ENCODE measurements at places on chromosomes 6 and 20.

GRCh38 chr6:30490026-30490876, 942 bp downstream of the HLA-E start:
- H3K27me3 ChIP-seq: no peaks in the 10 kb centered on the region
- H3K4me1 ChIP-seq: peaks cover 39% of the 10 kb centered on the region
- H3K36me3 ChIP-seq: peaks cover 43% of the 10 kb centered on the region
- H3K27ac ChIP-seq: peak overlapping the region; percentile 100

- H3K27me3 ChIP-seq: no peaks in the 10 kb centered on the region
- no peaks in the 10 kb centered on the region for H3K36me3 ChIP-seq
- H3K4me3 ChIP-seq: no peak overlapping the region
- no peak for DNase-seq
- no peak overlapping the region for H3K27ac ChIP-seq
- no peaks in the 10 kb centered on the region for H3K4me1 ChIP-seq
These were observed 365.9 kb downstream of the MMUT start for GRCh38 chr6:49097116-49097515.

DNA sequence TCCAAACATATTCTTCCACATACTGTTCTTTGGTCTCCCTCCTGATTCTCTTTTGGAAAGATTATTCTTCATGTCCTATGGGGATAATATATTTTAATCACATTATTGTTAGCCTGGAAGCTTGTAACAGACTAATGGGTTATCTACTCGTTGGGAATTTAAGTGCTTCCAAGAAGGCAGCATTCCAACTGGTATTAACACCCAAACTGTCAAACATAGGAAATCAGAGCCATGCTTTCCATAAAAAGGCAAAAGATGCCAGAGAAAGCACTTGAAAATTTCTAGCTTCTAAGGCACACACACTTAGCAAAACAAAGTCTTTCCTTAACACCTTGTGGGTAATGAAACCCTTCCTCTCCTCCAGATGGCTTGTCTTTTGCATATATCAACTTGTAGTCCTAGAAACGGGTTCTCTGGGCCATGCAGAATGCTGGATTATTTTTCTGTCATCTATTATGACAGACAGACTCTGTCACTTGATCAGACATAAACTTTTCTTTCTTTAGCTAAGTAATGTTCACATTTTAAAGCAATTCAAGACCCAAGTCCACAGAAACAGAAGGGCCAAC, 41.5 kb downstream of the B4GALT5 start:
- H3K36me3 ChIP-seq: no peaks in the 10 kb centered on the region
- H3K27me3 ChIP-seq: no peaks in the 10 kb centered on the region
- no peak for DNase-seq
- peaks cover 44% of the 10 kb centered on the region for H3K4me1 ChIP-seq

- peak overlapping the region; percentile 86 for H3K27ac ChIP-seq
- no peak for DNase-seq
- no peaks in the 10 kb centered on the region for H3K27me3 ChIP-seq
These were observed 706 bp upstream of the SNX14 start for GRCh38 chr6:85594197-85594930.

DNA sequence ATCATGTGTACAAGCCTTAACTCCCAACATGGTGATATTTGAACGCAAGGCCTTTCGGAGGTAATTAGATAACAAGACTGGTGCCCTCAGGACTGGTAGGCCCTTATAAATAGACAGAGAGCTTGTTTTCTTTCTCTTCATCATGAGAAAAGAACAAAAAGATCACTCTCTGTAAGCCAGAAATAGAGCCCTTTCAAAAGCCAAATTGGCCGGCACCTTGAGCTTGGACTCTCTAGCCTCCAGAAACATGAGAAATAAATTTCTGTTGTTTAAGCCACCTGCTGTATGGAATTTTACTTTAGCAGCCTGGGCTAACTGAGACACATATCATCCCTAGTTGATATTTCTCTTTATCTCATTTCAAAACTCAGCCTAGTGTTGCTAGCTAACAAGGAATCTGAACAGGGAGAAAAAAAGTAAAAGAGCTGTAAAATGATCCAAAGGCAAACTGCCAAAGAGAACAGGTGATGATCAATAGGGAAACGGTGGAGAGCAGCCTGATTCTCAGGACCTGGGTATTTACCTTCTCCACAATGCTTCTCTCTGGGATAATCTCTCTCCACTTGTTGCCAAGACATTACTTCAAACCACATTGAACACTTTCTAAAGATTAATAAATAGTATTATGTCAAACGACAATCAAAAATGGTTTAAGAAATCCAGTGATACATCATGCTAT, 6.1 kb downstream of the COL21A1 start:
- no peak overlapping the region for H3K27ac ChIP-seq
- no peaks in the 10 kb centered on the region for H3K36me3 ChIP-seq

DNA sequence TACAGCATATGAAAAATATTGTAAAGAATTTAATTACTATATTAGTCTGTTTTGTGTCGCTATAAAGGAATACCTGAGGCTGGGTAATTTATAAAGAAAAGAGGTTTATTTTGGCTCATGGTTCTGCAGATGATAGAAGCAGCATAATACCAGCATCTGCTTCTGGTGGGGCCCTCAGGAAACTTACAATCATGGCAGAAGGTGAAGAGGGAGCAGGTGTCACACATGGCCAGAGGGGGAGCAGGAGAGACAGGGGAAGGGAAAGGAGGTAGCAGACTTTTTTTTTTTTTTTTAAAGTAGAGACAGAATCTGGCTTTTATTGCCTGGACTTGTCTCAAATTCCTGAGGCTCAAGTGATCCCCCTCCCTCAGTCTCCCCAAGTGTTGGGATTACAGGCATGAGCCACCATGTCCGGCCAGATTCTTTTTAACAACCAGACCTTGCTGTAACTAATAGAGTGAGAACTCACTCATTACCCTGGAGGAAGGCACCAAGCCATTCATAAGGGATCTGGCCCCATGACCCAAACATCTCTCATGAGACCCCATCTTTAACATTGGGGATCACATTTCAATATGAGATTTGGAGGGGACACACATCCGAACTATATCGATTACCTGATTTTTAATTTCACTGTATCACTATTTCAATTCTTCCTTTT, 64.6 kb downstream of the MAN1A1 start:
- H3K27ac ChIP-seq: no peak overlapping the region
- H3K27me3 ChIP-seq: no peaks in the 10 kb centered on the region
- H3K4me3 ChIP-seq: no peak overlapping the region
- no peaks in the 10 kb centered on the region for H3K36me3 ChIP-seq

GRCh38 chr20:40612247-40612646, 76.8 kb downstream of the MAFB start:
- no peak overlapping the region for H3K4me3 ChIP-seq
- H3K27me3 ChIP-seq: no peaks in the 10 kb centered on the region
- no peaks in the 10 kb centered on the region for H3K4me1 ChIP-seq

DNA sequence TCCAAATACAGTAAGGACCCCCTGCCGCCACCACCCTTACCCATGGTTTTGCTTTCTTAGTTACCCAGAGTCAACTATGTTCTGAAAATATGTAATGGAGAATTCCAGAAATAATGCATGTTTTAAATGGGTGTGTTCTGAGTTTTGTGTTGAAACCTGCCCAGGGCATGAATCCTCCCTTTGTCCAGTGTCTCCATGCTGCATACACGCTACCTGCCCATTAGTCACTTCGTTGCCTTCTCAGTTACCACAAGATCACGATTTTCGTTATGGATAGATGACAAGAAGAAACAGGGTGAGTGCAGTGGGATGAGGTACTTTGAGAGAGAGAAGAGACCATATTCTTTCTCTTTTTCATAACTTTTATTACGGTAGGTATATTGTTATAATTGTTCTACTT, 10.6 kb downstream of the FARS2 start:
- H3K4me1 ChIP-seq: no peaks in the 10 kb centered on the region
- no peak overlapping the region for H3K27ac ChIP-seq
- DNase-seq: no peak
- H3K27me3 ChIP-seq: no peaks in the 10 kb centered on the region
- H3K4me3 ChIP-seq: no peak overlapping the region

DNA sequence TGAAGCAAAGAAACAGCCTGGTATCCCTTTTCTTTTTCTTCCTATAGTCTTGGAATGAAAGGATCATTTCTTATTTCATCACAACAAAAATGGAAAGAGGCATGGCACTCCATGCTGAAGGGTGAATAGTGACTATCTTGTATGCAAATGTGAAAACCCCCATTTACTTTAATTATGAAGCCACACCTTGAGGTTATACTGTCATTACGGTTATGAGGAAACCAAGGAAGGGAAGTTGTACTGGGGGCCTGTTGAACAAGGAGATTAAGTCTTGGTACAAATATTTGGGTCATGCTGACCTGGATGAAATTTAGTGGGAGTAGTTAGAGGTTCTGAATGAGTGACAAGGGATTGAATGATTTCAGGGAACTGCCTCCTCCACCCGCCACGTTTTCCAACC, 8.7 kb upstream of the STXBP5 start:
- no peak overlapping the region for H3K4me3 ChIP-seq
- H3K27me3 ChIP-seq: no peaks in the 10 kb centered on the region
- H3K4me1 ChIP-seq: no peaks in the 10 kb centered on the region
- H3K27ac ChIP-seq: no peak overlapping the region
- no peaks in the 10 kb centered on the region for H3K36me3 ChIP-seq

GRCh38 chr6:100426744-100427338, 37.9 kb downstream of the SIM1 start:
- no peaks in the 10 kb centered on the region for H3K27me3 ChIP-seq
- DNase-seq: no peak
- no peak overlapping the region for H3K4me3 ChIP-seq
- H3K4me1 ChIP-seq: no peaks in the 10 kb centered on the region

GRCh38 chr6:167106406-167106805, 16.5 kb upstream of the CCR6 start:
- H3K4me1 ChIP-seq: no peaks in the 10 kb centered on the region
- H3K27ac ChIP-seq: no peak overlapping the region
- no peaks in the 10 kb centered on the region for H3K36me3 ChIP-seq
- DNase-seq: no peak
- H3K4me3 ChIP-seq: no peak overlapping the region

- no peaks in the 10 kb centered on the region for H3K36me3 ChIP-seq
- no peak for DNase-seq
- H3K27ac ChIP-seq: no peak overlapping the region
- no peaks in the 10 kb centered on the region for H3K4me1 ChIP-seq
These were observed 30.4 kb upstream of the TRERF1 start for GRCh38 chr6:42482174-42482573.

GRCh38 chr6:119145111-119145510, 66.6 kb upstream of the FAM184A start:
- no peak for DNase-seq
- H3K27me3 ChIP-seq: no peaks in the 10 kb centered on the region
- H3K36me3 ChIP-seq: no peaks in the 10 kb centered on the region
- no peak overlapping the region for H3K4me3 ChIP-seq
- H3K4me1 ChIP-seq: peaks cover 26% of the 10 kb centered on the region

- H3K4me1 ChIP-seq: peaks cover 68% of the 10 kb centered on the region
- no peaks in the 10 kb centered on the region for H3K36me3 ChIP-seq
- H3K27ac ChIP-seq: no peak overlapping the region
- no peak for DNase-seq
- H3K27me3 ChIP-seq: no peaks in the 10 kb centered on the region
- no peak overlapping the region for H3K4me3 ChIP-seq
These were observed 33.0 kb downstream of the RRBP1 start for GRCh38 chr20:17648791-17649730.

GRCh38 chr20:12053353-12053752, 135.7 kb downstream of the BTBD3 start:
- no peak overlapping the region for H3K4me3 ChIP-seq
- H3K27me3 ChIP-seq: no peaks in the 10 kb centered on the region
- H3K4me1 ChIP-seq: no peaks in the 10 kb centered on the region
- H3K27ac ChIP-seq: no peak overlapping the region

- peak overlapping the region; percentile 40 for H3K4me3 ChIP-seq
- H3K27ac ChIP-seq: no peak overlapping the region
- peaks cover 17% of the 10 kb centered on the region for H3K4me1 ChIP-seq
- H3K27me3 ChIP-seq: no peaks in the 10 kb centered on the region
- no peaks in the 10 kb centered on the region for H3K36me3 ChIP-seq
These were observed 619 bp upstream of the PDE7B start for GRCh38 chr6:135850882-135851281.
